Thymus (tissue), 14 donors: ENCODE measurements at places on chromosomes 3 and 15. TPM values are rescaled to one million over a fixed set of nuclear protein-coding genes. Genes with fewer than 3 reads are reported as not detected.

- no peak for DNase-seq
Observed at GRCh38 chr15:92899601-92899947, 550 bp upstream of the CHD2 start.

DNA sequence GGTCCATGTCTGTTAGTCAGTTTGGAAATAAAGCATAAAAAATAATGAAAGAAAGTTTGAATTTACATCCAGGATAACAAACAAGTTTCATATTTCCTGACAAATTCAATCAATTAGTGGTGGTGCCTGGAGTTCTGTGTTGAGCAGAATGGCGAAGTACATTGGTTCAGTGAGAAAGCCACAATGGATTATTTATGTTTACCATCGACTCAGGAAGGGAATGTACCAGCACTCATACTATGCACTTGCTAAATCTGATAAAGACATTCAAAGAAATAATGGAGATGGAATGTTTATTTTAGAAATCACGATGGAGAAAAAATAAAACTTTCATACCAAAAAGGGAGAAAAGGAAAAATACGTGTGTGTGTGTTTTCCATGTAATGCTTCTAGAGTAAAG lies 45.3 kb upstream of the MME start:
- DNase-seq, result no peak

GRCh38 chr3:23671851-23672589 lies 133.7 kb upstream of the UBE2E1 start:
- DNase-seq, result no peak

The TRPM1 gene
- total RNA-seq, result 0.09 TPM

The GJD2 gene
- 0.14 TPM for total RNA-seq

DNA sequence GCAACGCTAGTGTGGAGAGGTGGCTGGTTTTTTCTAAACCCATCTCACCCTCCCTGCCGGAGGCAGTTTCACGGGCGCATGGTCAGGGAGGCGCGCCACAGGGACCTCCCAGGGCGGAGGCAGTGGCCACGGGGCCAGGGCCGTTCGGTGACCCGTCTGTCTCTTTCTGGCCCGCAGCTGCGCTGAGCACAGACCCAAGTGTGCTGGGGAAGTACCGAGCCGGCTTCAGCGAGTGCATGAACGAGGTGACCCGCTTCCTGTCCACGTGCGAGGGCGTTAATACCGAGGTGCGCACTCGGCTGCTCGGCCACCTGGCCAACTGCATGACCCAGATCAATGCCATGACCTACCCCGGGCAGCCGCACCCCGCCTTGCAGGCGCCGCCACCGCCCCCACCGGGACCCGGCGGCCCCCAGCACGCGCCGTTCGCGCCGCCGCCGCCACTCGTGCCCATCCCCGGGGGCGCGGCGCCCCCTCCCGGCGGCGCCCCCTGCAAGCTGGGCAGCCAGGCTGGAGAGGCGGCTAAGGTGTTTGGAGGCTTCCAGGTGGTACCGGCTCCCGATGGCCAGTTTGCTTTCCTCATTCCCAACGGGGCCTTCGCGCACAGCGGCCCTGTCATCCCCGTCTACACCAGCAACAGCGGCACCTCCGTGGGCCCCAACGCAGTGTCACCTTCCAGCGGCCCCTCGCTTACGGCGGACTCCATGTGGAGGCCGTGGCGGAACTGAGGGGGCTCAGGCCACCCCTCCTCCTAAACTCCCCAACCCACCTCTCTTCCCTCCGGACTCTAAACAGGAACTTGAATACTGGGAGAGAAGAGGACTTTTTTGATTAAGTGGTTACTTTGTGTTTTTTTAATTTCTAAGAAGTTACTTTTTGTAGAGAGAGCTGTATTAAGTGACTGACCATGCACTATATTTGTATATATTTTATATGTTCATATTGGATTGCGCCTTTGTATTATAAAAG lies 1.8 kb downstream of the HES1 start:
- no peak for DNase-seq

The ANKDD1A gene
- 1.2 TPM for total RNA-seq

- DNase-seq, result no peak
Observed at GRCh38 chr3:165874663-165875489, 37.7 kb upstream of the BCHE start.

The ADAMTS9 gene
- total RNA-seq, result 3.7 TPM
